C1 segment of cervical spinal cord (tissue), 14 donors: ENCODE measurements at places on chromosomes 4 and X.

DNA sequence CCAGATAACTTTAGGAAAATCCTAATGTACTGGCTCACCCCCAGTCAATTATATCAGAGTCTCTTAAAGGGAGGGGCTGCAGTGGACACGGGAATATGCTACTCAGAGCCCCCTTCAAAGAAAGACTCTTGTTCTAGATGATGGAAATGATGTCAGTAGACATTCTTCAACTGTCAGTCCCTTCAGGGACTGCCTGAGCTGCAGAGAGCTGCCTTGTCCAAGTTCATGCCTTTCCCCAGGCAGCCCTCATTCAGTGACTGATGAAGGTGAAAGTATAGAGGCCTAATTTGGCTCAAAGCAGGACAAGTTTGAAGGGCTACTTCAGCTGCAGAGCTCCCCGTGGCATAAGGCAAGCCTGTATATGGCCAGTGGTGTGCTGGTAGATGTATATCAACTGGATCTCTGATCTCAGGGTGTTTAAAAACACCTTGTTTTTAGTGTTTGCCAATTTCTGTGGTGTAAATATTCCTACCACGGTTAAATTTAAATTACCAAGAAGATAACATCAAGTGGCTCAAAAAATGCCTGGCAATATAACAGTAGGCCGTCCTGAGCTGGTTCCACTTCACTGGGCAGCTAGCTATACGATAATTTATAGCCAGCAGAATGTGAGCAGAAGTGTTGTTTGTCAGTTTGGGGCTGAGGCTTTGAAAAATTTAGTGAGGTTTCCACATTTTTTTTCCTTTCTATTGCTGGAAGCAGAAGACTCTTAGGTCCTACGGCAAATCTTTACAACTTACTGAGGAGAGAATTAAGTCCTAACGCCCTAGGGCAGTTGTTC is 748.8 kb upstream of the FTHL17 start:
- DNase-seq, result no peak

- peak; percentile 66 for DNase-seq
Observed at GRCh38 chrX:54043541-54044125, 640 bp downstream of the PHF8 start.

GRCh38 chrX:69387567-69388487 is 116.3 kb upstream of the NALF2 start:
- no peak for DNase-seq

GRCh38 chr4:73309211-73309610 is 50.6 kb upstream of the ANKRD17 start:
- DNase-seq, result no peak

DNA sequence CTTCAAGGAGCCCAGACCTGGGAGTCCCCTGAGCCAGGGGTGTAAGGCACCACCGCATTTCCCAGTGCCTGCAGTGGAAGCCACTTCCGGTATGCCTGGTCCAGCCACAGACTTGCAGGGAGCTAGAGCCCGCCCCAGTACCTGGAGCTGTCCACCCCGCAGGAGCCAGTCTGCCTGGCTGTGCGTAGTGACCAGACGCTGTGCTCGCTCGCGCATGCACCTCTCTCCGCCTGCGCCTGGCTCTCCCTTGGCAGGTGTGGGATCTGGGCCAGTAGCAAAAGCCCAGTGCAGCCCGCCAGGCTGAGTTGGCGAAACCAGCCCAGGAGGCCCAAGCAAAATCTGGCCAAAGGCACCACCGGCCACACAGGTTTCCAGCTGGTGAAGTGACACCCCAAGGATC is 973.7 kb upstream of the AGA start:
- DNase-seq, result no peak

- no peak for DNase-seq
Observed at GRCh38 chrX:96002431-96002830, 682.2 kb upstream of the DIAPH2 start.

GRCh38 chrX:109472939-109473735 is 8.7 kb downstream of the GUCY2F start:
- no peak for DNase-seq

GRCh38 chr4:1938027-1938426 is 66.8 kb downstream of the NSD2 start:
- DNase-seq, result no peak

GRCh38 chr4:135934026-135934425 is 1598.3 kb downstream of the PCDH18 start:
- no peak for DNase-seq
